Stimulated activated CD8-positive, alpha-beta memory T cell treated with anti-CD3 and anti-CD28 coated beads, Interleukin-4, amount 100 ng/mL, for 4 hours (primary cell): ENCODE measurements at places on chromosomes 11 and 22.

GRCh38 chr11:85737738-85738137, 51.7 kb upstream of the CCDC89 start:
- no peak for DNase-seq

GRCh38 chr22:48885919-48886305, 941.8 kb downstream of the BRD1 start:
- no peak for DNase-seq

GRCh38 chr11:72578566-72578965, 95.7 kb downstream of the PDE2A start:
- DNase-seq = no peak

DNA sequence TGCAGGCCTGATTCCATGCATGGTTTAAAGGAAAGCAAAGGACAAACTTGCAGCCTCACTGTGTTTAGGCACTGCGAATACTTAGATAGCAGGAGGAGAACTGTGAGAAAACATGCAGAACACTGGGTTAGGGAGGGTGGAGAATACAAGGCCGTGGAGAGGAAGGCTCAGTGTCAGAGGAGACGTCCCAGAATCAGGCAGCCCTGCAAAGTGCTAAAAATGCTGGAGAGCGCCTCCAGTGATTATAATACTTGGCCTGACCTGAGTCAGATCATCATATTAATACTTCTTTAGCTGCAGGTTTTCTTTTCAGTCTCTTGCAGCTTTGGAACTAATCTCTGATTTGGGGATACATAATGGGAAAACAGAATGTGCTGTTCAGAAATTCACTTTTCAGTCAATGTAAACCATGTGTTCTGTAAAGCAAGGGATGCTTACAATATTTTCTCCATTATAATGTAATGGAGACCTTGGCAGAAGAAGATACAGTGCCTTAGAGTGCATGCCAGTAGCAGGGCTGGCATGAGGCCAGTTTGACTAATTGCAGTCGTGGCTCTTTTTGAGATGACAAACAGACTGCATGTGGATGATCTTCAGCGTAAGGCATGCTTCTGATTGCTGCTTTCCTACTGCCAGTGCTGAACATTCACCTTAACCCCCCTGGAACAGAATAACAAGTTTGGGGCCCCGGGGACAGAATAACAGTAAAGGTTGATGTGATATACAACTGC, 16.8 kb downstream of the EXT2 start:
- DNase-seq = no peak

DNA sequence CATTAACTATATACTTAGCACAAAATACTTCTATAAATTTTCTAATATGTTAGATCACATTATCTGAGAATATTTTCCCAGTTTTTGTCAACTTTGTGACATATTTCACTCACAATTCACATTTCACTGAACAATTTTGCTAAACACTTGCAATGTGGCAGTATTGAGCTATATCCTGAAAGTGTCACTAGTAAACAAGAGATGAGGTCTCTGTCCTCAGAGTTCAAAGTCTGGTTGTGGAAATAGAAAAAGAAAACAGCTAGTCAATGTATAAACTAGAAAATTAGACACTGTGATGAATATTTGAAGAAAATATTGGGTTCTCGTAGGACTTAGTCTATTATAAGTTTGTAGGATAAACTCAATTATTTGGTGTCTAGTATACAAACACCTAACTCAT, 87.4 kb upstream of the CHORDC1 start:
- no peak for DNase-seq

DNA sequence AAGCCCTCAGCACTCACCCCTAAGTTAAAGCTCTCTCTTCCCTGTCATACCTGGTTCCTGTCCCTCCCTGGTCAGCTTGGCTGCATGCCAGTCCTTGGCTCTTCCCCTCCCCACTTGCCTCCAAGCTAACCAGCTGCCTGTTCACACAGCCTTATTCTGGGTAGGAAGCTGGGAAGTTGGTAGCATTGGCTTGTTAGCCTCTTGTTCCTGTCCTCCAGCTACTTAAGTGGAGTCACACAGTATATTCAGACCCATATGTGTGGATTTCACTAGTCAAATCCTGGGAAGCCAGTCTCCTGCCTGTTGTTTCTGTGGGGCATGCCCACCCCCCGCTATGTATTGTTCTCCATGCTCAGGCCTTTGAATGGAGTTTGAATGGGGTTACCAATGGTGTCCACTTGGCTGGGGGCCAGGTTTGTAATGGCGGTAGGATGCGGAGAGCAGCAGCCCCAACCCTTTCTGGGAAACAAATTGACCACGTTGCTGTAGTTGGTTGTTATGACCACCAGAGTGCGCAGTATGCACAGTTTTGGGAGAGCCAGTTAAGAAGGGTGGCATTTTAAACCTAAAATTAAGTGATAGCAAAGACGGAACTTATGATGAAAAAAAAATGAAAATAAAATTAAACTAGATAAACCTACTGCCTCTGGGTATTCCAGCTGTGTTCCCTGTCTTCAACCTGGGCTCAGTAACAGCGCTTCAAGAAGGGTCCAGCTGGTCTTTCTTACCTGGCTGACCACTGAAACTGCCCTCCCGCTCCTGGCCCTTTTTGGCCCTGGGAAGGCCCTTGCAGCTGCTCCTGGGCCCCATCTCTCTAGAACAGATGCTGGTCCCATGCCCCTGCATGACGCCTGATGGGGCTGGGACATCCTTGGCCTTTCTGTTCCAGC, 10.7 kb upstream of the RPS3 start:
- DNase-seq = peak; percentile 40

- peak; percentile 74 for DNase-seq
Measured at GRCh38 chr11:67613960-67614715, 7.4 kb downstream of the NDUFV1 start.

DNA sequence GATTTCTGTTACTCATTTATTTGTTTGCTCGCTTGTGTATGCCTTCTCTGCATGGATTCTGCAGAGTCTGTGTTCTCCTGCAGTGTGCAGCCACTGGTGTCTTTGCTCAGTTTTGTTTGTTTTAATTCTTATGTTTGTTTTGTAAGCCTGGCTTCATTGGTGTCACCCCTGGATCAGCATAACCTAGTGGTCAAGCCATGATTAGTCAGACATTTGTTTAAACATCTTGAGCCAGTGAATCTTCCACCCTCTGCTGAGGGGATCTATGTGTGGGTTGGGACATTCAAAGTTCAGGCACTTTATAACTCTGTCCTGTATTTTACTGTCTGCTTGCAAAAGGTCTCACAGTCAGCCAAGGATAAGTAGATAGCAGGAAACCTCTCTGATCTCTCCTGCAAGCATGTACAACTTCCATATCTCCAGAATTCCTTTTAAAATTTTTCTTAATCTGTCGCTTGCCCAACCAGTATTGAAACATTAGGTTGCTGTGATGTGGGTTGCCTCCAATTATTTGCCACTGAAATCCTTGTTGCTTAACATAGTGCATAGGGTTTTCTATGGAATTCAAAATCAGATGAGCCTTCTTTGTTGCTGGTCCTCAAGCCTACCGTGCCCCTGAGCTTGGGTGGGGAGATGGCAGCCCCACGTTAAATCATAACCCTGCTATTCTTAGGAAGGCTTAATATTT, 86.8 kb downstream of the KCNQ1OT1 start:
- DNase-seq = no peak

GRCh38 chr22:48089601-48090331, 1327.3 kb downstream of the TBC1D22A start:
- no peak for DNase-seq

GRCh38 chr11:126160345-126161022, 51.0 kb downstream of the RPUSD4 start:
- DNase-seq = no peak

GRCh38 chr11:95005642-95006041, 19.4 kb upstream of the KDM4E start:
- DNase-seq = no peak

GRCh38 chr22:29427176-29427760, 11.1 kb upstream of the RFPL1 start:
- no peak for DNase-seq

- DNase-seq = no peak
Measured at GRCh38 chr22:43392385-43392989, 19.3 kb upstream of the MPPED1 start.

DNA sequence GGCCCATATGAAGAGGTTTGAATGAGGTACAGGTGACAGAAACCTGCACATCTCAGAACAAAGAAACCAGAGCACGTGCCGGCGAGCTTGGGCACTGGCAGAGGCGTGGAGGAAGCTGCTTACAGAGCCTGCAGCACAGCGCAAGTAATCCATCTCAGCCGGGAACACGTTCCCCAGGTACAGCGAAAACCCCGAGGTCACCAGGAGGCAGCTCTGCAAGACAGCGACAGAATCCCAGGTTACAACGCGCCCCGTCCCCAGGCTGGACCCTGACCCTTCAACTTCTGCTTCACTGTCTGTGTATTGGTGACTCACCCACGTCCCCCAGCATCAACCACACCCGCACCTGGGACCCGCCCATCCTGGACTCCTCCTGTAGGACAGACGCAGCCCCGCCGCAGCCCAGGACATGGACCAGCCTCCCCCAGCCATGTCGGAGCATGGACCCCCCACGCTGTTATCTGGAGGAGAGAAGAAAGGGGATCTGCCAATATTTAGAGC, 2.2 kb downstream of the MLC1 start:
- DNase-seq = no peak

- DNase-seq = no peak
Measured at GRCh38 chr11:12885717-12886239, 123.3 kb upstream of the RASSF10 start.

DNA sequence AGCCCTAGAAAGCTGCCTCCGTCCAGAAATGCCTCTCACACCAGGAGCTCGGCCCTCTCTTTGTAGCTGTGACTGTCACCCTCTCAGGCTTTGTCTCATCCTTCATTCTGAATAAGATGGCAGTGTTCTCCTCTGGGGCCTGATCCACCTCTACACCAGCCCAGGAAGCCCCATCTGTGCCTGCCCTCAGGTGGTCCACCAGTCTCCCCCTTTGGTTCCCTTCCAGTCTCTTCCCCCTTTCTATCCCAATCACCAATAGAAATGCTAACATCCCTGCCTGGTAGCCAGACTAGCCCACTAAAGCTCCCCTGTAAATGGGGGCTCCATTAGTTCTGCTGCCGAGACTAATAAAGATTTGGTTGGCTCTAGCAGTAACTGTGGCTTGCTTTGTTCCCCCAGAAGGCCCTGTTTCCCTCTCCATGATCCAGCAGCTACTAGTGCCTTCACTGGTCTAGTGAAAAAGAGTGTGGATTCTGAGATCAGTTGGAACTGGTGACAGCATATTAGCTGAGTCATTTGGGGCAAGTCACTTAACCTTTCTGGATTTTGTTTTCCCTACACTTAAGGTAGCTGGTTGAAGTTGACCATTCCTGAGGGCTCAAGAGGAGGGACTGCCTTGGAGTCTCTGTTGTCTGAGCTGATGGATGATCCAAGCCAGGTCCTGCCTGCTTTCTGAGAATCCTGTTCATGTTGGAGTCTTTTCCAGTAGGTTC, 16.2 kb downstream of the PLEKHB1 start:
- DNase-seq = no peak

- DNase-seq = no peak
Measured at GRCh38 chr11:10898003-10898762, 40.3 kb upstream of the ZBED5 start.

- DNase-seq = peak; percentile 71
Measured at GRCh38 chr11:66267379-66268243, 828 bp upstream of the RAB1B start.

GRCh38 chr22:42772647-42773046, 52.0 kb upstream of the A4GALT start:
- DNase-seq = no peak

DNA sequence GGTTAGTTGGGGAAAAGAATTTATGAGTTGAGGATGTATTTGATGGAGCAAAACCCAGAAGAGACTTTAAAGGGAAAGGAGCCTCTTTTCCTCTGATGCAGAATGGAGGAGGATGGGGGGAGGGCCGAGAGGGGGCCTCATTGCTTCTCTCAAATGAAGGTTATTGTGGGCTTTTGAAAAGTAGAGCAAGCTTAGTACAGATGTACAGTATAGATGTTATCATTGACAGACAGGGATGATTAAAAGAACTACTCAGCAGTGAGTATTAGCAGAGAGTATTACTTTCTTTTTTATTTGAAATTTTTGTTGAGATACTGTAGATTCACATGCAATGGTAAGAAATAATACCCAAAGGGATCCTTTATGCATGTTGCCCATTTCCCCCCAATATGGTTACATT, 98.1 kb downstream of the TEAD1 start:
- no peak for DNase-seq

DNA sequence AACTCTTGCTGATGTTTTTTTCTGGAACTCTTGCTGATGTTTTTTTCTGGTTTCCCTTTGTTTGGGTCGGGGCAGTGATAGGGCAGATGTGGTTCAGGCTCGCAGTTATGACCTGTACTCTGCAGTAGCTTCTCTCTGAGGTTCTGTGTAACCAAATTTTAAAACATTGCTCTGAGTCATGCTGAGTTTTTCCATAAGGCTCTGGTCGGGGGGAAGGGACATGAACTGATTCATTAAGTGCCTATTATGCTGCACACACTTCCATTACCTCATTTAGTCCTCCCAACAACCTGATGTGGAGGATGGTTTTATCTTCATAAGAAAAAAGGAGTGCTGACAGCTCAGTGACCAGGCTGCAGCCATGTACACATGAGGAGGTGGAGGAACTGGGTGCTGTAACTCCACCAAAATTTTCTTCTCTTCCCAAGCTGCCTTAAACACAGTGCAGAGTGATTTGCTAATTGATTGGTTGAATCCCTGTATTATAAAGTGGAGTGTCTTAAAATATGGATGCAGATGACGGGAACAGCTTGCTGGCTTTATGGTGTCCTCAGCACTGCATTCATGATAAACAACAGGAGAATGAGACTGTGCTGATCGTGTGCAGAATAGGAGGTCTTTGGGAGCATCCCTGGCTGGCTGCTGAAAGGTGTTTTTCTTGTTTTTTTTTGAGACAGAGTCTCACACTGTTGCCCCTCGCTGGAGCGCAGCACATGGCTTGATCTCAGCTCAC, 19.1 kb downstream of the TNRC6B start:
- no peak for DNase-seq

GRCh38 chr11:117230286-117230961, 1.4 kb downstream of the PCSK7 start:
- peak; percentile 11 for DNase-seq

DNA sequence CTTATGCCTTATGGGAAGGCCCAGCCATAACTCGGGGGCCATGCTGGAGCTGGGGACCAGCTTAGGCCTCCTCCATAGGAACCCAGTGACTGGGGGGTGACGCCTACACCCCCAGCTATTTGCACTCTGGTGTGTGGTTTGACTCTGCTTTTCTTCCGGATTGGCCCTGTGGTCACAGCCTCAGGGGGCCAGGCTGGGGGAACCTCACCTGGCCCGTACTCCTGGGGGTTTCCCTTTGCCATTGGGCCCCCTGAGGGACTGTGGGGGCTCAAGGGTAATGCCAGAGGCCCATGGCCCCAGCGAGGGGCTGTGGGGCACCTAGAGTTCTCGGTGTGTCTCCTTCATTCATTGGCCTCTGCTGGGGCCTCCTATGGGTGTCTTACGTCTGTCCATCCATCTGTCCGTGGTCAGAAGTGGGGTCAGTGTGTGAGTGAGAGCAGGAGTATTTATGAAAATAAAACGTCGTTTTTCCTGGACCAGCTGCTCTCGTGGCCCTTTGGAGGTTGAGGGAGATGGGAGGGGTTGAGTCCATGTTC, 6.3 kb upstream of the SH3BP1 start:
- DNase-seq = no peak

- no peak for DNase-seq
Measured at GRCh38 chr11:65323813-65324212, 9.1 kb downstream of the CDC42EP2 start.

GRCh38 chr22:44396727-44397722, 84.3 kb upstream of the SHISAL1 start:
- no peak for DNase-seq

GRCh38 chr11:116777056-116777455, 4.3 kb upstream of the BUD13 start:
- DNase-seq = no peak
